ENCODE measurements at places on chromosomes 6 and 20.
A peak's percentile ranks its signal among the peaks of the same experiment; 100 is the strongest.

DNA sequence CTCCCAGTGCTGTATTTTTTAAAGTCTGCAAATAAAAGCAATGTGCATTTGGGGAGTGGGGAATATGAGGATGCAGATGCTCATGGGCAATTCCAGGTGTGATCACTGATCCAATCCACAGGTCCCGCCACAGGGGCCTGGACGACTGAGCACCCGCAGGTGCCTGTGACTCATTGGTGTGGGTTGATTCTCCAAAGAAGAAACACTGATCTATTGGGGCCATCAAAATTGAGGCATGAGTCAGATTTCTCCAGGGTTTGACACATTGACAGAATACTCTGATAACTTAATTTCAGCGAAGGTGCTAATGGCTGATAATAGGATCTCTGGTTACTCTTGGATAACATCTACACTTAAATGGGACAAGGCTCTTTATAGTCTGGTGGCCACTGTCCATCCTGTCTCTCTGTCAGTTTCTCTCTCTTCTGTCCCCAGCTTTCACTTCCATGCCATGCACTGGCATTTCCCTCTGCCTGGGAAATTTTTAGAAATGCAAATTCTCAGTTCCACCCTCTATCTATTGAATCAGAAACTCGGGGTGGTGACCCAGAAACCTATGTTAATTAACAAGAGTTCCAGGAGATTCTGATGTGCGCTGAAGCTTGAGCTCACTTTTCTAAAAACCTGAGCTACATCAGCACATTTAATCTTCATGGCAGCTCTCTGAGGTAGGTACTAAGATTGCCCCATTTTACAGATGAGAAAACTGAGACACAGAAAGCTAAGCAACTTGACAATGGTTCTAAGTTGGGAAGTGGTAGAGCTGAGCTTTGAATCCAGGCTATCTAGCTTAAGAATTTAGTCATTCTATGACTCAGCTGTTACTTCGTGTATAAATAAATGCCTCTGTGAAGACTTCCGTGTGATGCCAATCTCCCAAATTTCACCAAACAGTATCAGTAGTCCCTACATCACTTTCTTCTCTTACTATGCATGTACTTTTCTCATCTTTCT is 10.2 kb upstream of the RCAN2 start:
- DNase-seq = no peak

DNA sequence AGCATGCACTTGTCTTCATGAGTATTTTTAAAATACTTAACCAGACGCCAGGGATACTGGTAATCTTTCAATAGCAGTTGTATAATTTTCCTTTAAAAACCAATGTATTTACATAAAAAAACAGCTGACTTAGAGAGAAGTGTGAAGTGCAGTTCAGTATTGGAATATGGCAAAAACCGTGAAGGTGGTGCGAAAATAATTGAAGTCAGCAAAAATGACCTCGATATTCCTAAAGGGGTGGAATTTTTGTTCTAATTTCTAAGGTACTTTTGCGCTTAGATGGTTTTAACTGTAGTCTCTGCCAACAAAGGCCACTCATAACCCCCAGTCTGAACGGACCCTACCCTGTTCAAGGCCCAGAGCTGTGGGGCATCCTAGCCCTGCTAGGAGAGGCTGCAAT is 25.3 kb downstream of the GNAS-AS1 start:
- no peak for DNase-seq

GRCh38 chr6:66336176-66336575 is 629.1 kb upstream of the EYS start:
- DNase-seq = no peak

- peak; percentile 94 for DNase-seq
Measured at GRCh38 chr6:149922642-149923326, at the start of gene RAET1G. Gene RAET1G (minus strand): TSS chr6:149923121. CDS start chr6:149923010, 111 bp downstream.

DNA sequence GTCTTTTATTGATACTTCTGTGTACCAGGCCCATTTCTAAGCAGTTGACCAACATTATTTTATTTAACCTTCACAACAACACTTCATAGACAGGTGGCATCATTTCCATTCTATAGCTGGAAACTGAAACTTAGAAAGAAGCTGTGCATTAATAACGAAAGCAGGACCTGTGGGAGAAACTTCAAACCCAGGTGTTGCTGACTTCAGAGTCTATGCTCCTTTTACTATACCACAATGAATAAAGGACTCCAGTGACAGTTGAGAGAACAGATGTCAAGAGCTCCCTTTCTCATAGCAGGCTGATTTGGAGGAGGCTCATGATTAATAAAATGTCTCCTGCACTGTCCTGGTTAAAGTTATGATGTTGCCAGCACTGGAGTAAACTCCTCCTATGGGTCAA is 56.6 kb upstream of the POU3F2 start:
- no peak for DNase-seq

DNA sequence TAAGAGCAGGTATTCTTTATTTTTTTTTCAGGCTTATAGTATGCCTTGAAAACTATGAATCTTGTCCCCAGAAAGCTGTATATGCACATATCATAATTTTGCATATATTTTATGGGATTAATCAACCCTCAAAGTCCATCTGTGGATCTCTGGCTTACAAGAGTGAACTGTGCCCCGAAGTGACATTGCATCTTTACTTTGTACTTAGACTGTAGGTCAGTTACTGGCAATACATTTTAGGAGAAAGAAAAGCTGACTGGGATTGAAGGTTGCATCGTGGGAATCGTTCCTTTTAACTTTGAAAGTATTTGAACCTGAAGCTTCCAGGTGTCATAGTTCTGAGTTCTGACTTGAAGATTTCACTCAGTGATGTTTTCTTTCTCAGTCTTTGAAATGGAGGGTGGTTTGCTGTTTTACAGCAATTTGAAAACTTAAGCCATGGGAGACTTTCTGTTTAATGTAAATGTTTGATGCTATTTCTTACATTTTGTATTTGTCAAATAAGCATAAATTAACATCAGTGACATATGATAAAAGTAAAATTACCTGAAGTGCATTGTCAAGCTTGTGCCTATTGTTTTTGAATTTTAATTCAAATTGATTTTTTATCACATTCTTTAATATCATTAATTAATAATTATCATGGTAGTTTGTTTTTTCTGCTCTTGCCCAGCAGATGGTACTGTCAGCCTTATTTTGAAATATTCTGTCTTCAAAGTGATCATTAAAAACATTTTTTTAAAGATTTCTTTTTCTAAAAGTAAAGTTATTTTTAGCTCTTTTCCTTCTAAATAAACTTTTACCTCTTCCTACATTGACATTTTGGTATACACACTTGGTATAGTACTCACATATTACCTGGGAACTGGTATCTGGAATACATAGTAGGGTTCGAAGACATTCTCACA is 29.0 kb downstream of the L3MBTL3 start:
- DNase-seq = no peak

DNA sequence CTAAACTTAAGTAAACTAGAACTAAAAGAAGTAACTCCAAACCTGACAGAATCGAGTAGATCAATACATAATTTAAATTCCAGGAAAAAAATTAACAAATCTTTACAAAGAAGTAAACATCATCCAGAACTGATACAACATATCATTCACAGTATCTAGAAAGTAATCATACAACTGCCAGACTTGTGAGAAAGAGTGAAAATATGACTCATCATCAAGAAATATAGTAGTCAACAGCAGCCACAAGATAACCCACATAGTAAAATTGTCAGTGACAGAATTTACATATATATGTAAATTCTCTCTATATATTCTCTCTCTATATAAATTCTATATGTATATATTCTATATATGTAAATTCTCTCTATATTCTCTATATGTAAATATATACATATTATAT is 242.8 kb upstream of the RGS17 start:
- no peak for DNase-seq

DNA sequence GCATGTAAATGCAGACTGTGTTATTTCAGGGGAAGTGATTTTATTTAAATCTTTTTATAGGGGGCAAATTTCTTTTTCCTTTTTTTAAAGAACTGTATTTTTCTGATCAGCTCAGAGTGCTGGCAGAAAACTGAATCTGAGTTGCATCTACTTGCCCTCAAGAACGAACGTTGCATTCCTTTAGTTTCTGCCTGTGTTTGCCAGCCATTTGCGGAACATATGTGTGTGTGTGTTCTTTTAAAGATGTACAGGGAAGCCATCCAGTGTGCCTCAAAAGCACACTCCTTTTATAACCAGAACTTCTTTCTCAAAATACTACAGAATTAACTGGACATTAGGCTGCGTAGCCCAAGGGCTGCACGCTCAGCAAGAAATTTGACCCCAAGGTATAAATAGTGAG is 25.8 kb upstream of the INSM1 start:
- DNase-seq = no peak

GRCh38 chr6:17093686-17094085 is 8.2 kb upstream of the STMND1 start:
- DNase-seq = no peak

DNA sequence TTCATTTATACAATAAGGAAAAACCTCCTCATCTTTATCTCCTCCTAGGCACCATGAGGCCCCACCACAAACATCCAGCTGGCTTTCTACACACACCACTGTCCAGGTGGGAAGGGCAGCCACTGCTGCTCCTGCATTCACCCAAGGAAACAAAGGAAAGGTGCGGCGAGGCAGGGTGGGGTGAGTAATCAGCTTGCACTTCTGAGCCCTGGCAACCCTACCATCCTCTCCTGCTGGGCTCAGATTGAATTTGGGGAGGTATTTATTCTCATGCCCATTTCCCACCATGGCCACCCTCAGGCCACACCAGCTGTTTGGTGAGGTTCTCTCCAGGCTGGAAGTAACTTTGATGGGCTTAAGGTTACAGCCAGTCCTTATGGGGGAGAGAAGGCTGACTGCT is 31.2 kb upstream of the SPDEF start:
- DNase-seq = no peak

DNA sequence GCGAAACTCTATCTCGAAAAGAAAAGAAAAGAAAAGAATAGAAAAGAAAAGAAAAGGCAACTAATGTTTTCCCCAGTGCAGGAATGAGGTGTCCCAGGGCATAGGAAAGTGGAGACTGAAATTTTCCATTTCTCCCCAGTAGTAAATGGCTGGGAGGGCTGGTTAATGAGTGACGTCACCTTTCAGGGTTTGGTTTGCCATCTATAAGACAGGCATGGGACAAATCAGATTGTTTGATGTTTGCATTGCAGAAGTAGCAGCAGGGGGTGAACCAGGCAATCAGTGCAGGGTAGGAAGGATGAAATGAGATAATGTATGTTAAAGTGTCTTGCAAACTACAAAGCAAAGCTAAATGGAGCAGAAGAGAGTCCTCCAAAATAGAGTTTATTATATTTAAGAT is 533.4 kb downstream of the PKHD1 start:
- no peak for DNase-seq

- DNase-seq = no peak
Measured at GRCh38 chr6:124066946-124067552, 263.4 kb downstream of the NKAIN2 start.

DNA sequence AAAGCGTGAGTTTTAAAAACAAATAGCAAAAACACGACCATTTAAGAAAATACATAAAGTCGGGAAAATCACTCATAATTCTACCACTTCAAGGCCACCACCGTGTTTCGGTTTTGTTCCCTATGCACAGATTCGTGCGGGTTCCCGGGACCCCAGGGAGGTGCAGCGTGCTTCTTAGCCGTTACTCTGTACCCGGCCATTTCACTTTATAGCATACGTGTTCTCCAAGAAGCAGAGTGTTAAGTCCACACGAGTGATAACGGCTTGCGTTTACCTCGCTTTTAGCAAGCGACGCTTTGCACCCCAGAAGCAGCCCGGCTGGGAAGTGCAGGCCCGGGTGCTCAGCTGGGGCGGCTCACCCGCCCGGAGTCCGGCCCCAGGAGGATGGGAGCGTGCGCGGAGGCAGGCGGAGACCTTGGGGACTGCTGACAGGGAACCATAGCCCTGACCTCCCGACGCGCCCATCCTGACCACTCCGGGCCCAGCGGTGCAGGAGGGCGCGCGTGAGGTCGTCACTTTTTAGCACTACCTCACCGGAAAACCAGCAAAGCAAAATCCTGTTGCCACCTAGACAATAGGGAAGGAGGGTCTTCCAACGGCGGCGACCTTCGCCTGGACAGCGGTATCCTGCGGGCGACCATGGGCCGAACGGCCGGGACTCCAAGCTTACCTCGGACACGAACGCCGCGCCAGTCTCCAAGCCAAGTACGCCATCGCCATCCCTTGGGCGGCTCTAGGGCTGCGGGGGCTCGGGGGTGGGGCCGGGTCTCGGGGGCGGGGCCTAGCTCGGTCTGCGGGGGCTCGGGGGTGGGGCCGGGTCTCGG is at the start of gene ECI2:
TSS of gene ECI2 (minus strand) at position 735 of the 824 bp plus-strand sequence. CDS start at position 720, 15 bp downstream.
- DNase-seq = peak; percentile 44

- no peak for DNase-seq
Measured at GRCh38 chr20:15772826-15773225, 800.4 kb downstream of the KIF16B start.

DNA sequence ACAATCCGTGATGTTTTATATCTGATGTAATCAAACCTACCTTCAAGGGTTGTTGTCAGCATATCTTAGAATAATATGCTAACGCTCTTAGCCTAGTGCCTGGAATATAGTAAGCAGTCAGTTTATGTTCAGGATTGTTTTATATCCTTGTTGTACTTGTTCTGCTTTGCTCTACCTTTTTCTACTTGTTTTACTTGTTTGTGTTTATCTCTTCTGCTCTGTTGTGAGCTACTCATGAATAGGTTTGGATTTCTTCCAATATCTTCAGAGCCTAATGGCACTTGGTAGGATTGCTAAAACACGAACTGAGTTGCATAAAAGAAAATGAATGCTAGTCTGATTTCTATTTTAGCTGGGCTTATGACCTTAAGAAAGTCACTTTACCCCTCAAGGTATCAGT is 40.1 kb downstream of the DNAH8 start:
- DNase-seq = no peak

- DNase-seq = no peak
Measured at GRCh38 chr6:157537556-157537955, 156.6 kb downstream of the ZDHHC14 start.

GRCh38 chr20:38586181-38586525 is 5.2 kb downstream of the ADIG start:
- no peak for DNase-seq

DNA sequence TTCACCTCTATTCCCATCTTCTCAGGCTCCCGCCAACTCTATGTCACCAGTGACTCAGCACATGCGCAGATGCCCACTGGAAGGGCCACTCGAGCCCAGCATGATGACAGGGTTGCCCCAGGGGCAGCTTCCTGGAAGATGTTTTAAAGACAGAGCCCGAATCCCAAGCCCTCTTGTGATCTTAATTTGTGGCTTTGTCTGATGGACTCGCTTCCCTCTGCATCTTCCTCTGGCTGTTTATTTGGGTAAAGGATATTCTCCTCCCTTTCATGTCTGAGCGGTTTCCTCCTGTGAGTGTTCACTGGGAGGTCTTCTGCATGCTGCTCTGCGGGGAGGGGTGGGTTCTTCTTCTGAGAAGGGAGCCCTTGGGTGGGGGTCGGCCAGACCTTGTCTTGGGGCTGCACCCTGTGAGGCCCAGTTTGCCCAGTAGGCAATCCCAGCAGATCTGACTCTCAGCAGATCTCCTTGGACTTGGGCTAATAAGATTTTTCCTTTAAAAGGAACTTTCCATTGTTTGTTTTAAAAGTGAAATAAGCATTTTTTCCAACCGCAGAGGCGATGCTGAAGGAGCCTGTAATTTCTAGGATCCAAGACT is 401.0 kb downstream of the CDC5L start:
- DNase-seq = peak; percentile 19

All from fibroblast of skin of scalp (primary cell).